ENCODE measurements at places on chromosomes 7 and 10. TPM values are rescaled to one million over a fixed set of nuclear protein-coding genes. Genes with fewer than 3 reads are reported as not detected.
A peak's percentile ranks its signal among the peaks of the same experiment; 100 is the strongest.

DNA sequence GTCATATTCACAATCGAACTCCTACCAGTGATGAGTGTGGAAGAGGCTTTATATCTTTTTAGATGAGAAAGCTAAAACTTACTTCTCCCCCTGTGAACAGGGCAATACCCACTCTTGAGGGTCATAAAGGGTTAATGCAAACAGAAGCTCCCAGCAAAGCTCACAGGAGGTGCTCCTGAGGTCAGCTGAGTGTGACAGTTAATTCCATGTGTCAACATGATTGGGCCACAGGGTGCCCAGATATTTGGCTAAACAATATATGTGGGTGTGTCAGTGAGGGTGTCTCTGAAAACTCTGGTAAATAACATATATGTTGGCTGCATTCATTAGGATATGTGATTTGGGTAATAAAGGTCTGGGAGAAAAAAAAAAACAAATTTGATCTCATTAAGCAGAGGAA lies 86.0 kb downstream of the HIP1 start:
- DNase-seq: no peak
- peaks cover 9% of the 10 kb centered on the region for H3K36me3 ChIP-seq
- H3K4me1 ChIP-seq: peaks cover 56% of the 10 kb centered on the region

- H3K4me3 ChIP-seq: peak overlapping the region; percentile 95
- H3K36me3 ChIP-seq: peaks cover 19% of the 10 kb centered on the region
- DNase-seq: peak; percentile 89
- H3K27ac ChIP-seq: peak overlapping the region; percentile 82
These were observed 675 bp upstream of the SCD start for GRCh38 chr10:100346351-100346764.

Gene HELLS
- total RNA-seq: 22.3 TPM

GRCh38 chr7:114293289-114294012 lies 121.2 kb upstream of the FOXP2 start:
- H3K4me1 ChIP-seq: no peaks in the 10 kb centered on the region
- peaks cover 7% of the 10 kb centered on the region for H3K36me3 ChIP-seq

Gene TEX47
- not detected for total RNA-seq

GRCh38 chr10:72335394-72336258 lies 19.1 kb downstream of the DNAJB12 start:
- H3K4me1 ChIP-seq: peaks cover 62% of the 10 kb centered on the region
- DNase-seq: no peak
- H3K4me3 ChIP-seq: no peak overlapping the region
- peaks cover 14% of the 10 kb centered on the region for H3K36me3 ChIP-seq
- H3K27me3 ChIP-seq: no peaks in the 10 kb centered on the region

DNA sequence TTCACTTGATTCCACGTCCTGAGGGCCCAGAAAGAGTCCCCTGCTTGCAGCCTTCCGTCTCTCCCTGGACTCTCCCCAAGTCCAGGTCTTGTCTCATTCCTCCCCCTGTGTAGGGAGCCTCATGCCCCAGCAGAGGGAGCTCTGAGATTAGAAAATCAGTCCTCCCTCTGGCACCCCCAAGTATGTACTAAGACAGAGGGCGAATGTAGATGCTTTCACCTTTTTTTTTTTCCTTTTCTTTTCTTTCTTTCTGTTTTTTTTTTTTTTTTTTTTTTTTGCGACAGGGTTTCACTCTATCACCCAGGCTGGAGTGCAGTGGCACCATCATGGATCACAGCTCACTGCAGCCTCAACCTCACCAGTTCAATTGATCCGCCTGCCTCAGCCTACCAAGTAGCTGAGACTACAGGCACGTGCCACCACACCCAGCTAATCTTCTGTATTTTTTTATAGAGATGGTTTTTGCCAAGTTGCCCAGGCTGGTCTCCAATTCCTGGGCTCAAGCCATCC lies 10.3 kb downstream of the SFXN3 start:
- H3K36me3 ChIP-seq: peaks cover 20% of the 10 kb centered on the region
- DNase-seq: peak; percentile 91
- no peak overlapping the region for H3K4me3 ChIP-seq
- no peaks in the 10 kb centered on the region for H3K27me3 ChIP-seq

- no peaks in the 10 kb centered on the region for H3K27me3 ChIP-seq
- DNase-seq: no peak
- H3K4me3 ChIP-seq: no peak overlapping the region
- H3K27ac ChIP-seq: peak overlapping the region; percentile 73
These were observed 23.6 kb upstream of the PFKP start for GRCh38 chr10:3043512-3044368.

- H3K27me3 ChIP-seq: no peaks in the 10 kb centered on the region
- H3K27ac ChIP-seq: no peak overlapping the region
- peaks cover 31% of the 10 kb centered on the region for H3K4me1 ChIP-seq
- H3K36me3 ChIP-seq: no peaks in the 10 kb centered on the region
- DNase-seq: no peak
These were observed 51.5 kb upstream of the ITGB1 start for GRCh38 chr10:33009244-33010131.

Gene PRPS1L1
- not detected for total RNA-seq

Gene FFAR4
- not detected for total RNA-seq

DNA sequence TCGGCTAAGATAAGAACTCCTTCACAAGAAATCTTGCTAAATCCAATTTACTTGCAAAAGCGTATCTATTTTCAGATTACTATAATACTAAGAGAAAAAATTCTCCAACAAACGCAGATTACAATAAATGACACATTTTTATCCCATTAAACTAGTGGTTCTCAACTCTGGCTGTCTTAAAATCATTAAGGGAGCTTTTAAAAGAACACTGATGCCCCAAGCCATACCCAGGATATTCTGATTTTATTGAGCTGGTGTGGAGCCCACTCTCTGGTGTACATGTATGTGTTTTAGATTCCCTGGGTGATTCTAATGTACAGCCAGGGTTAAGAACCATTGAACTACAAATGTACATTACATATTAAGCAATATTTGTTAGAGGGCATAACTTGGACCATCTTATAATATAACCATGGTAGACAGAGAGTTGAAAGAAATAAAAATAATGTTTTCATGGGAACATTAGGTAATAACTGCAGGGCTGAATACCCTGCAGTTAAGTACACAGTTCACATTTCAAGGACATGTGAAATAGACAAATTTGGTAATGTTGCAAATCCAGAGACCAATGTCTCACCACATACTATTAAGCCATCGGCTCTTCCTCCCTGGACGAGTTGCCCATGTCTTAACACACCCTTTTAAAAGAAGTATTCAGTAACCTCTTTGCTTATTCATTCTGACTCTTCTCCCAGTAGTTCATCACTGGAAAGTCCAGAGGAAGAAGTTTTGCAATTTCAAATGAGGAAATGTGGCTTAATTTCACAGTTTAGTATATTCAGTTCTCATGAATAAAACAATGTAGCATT lies 6.2 kb downstream of the GSAP start:
- no peak for DNase-seq
- peak overlapping the region; percentile 84 for H3K27ac ChIP-seq
- H3K4me1 ChIP-seq: peaks cover 39% of the 10 kb centered on the region
- no peak overlapping the region for H3K4me3 ChIP-seq
- no peaks in the 10 kb centered on the region for H3K36me3 ChIP-seq

Gene GDF10
- total RNA-seq: not detected

DNA sequence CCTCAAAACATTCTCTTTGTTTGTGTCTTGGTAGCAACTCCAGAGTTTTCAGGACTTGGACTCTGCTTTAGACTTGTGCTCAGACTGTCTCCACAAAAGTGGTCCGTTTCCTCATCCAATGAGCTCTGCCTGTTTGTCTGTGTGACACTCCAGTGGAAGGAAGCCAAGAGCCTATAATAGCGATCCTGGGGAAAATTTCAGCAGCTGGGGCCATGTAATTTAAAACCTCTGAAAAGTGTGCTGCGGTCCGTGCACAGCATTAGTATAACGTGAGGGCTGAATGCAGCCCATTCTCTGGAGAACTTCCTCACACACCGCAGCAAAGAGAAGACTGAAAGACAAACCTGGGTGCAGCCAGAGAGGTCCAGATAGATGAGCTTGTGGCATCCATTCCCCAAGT lies at the start of gene LRRC17:
LRRC17 (plus strand) TSS at position 259 of the 400 bp plus-strand sequence. CDS start 20,914 bp downstream, outside the sequence.
- H3K4me3 ChIP-seq: peak within 1 kb of the TSS; percentile 79
- peak within 1 kb of the TSS; percentile 85 for H3K27ac ChIP-seq
- H3K27me3 ChIP-seq: no peaks in the 10 kb centered on the region
- peaks cover 38% of the 10 kb centered on the region for H3K4me1 ChIP-seq
- H3K36me3 ChIP-seq: peaks cover 1% of the 10 kb centered on the region

Gene UTF1
- not detected for total RNA-seq

GRCh38 chr7:126667742-126668366 lies 584.9 kb downstream of the GRM8 start:
- no peaks in the 10 kb centered on the region for H3K36me3 ChIP-seq
- DNase-seq: no peak
- no peaks in the 10 kb centered on the region for H3K4me1 ChIP-seq
- H3K4me3 ChIP-seq: no peak overlapping the region
- H3K27me3 ChIP-seq: peaks cover 7% of the 10 kb centered on the region

Gene CH25H
- total RNA-seq: not detected

Gene CRPPA
- total RNA-seq: 3.3 TPM

DNA sequence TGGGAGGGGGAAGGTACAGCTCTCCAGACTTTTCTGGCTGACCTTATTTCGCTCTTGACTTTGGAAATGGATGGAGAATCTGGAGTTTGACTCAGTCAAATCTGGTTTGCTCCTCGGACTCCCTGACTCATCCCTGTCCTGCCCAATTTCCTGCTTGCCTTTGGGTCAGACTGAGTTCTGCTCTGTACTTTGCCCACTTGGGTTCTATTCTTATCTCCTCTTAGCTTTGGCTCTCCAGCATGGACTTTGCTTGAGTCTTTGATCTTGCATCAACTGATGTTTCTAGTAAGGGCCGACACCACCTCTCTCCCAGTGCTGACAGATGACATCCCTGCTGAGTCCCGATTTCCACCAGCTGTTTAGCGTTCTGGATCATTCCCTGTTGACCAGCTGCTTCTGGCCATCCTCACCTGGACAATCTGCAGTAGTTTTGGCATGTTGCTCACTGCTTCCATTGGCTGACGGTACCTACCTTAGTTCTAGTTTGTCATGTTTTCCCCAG lies 335.3 kb downstream of the SUGCT start:
- peak overlapping the region; percentile 95 for H3K27ac ChIP-seq
- H3K4me1 ChIP-seq: peaks cover 48% of the 10 kb centered on the region
- H3K36me3 ChIP-seq: no peaks in the 10 kb centered on the region
- no peak for DNase-seq
- no peaks in the 10 kb centered on the region for H3K27me3 ChIP-seq
- H3K4me3 ChIP-seq: peak overlapping the region; percentile 41

DNA sequence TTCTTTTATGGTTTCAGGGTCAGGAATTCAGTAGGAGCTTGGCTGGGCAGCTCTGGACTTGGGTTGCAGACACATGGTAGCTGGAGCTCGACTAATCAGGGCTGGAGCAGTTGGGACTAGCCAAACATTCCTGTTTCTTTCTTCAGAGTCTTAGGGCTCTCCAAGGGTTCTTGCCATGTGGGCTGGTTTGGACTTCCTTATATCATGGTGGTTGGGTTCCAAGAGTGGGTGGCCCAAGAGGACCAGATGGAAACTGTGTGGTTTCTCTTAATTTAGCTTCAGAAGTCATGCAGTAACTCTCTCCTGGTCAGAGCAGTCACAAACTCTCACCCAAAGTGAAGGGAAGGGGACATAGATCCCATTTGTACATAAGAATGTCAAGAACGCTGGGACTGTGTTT lies 270.1 kb upstream of the FZD1 start:
- H3K27me3 ChIP-seq: no peaks in the 10 kb centered on the region
- H3K4me1 ChIP-seq: no peaks in the 10 kb centered on the region
- no peak for DNase-seq

GRCh38 chr10:114250716-114251115 lies 11.7 kb downstream of the VWA2 start:
- no peak for DNase-seq
- no peak overlapping the region for H3K4me3 ChIP-seq
- peaks cover 47% of the 10 kb centered on the region for H3K27me3 ChIP-seq
- H3K4me1 ChIP-seq: no peaks in the 10 kb centered on the region

DNA sequence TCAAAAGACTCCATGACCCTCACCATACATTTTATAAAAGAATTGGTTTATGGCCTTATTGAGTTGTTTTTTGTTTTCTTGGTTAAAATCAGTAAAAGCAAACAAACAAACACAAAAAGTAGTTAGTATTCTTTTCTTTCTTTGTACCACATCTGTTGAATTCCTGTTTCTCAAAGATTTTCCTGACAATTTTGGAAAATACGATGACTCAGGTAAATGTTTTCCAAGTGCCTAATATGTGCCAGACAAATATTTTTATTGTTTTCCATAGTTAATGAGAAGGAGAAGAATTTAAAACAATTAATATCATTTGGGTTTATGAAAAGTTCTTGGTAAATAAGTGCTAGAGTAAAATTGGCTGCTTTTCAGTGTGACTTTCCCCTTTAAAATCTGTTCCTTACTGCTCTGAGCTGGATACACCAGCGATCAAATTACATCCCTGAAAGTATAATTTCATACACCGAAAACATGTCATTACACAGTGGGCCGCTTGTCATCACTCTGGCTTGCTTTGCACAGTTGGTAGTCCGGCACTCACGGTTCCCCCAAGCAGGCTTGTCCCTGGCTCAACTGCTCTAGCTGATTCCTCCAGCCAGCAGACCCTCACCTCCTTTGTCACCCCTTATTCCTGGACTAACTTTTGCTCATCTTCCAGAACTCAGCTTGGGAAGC lies 80.5 kb downstream of the TBXAS1 start:
- H3K27me3 ChIP-seq: peaks cover 20% of the 10 kb centered on the region
- H3K27ac ChIP-seq: peak overlapping the region; percentile 37
- no peaks in the 10 kb centered on the region for H3K36me3 ChIP-seq
- no peak for DNase-seq
- peaks cover 17% of the 10 kb centered on the region for H3K4me1 ChIP-seq

DNA sequence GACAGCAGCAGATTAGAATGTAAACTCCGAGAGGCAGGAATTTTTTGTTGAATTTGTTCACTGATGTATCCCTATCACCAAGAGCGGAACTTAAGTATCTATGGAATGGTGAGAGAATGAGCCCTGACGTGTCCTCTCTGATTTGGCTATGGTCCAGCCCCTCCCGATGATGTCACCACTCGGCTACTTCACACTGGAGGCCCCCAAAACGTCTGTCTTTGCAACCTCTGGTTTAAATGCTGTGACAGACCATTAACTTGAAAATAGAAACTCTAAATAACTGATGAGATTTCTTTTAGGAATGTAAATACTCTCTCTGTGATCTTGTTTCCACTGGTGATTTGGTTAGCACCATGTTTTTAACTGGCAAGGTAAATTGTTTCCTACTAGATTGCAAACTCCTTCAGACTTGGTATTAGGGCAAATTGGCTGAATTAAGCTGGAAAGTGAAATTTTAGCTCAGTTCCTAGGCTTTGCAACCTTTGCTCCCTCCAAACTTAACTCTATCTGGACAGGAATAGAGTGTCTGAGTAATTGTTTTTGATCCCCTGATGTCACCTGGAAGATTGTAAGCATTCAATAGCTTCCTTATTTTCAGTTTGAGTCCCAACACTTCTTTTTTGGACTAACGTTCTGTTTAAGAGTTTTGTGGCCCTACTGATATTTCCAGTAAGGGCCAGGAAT lies 19.1 kb downstream of the SLC16A12 start:
- H3K4me1 ChIP-seq: peaks cover 69% of the 10 kb centered on the region
- no peaks in the 10 kb centered on the region for H3K27me3 ChIP-seq
- no peak overlapping the region for H3K4me3 ChIP-seq

GRCh38 chr10:70799124-70799523 lies 13.9 kb upstream of the TBATA start:
- H3K27me3 ChIP-seq: peaks cover 59% of the 10 kb centered on the region
- no peak overlapping the region for H3K27ac ChIP-seq
- no peak for DNase-seq
- H3K4me3 ChIP-seq: no peak overlapping the region

GRCh38 chr10:17229967-17230682 lies 2.1 kb downstream of the VIM start:
- H3K27ac ChIP-seq: peak overlapping the region; percentile 99
- no peaks in the 10 kb centered on the region for H3K27me3 ChIP-seq
- peak overlapping the region; percentile 93 for H3K4me3 ChIP-seq
- peaks cover 53% of the 10 kb centered on the region for H3K4me1 ChIP-seq
- H3K36me3 ChIP-seq: peaks cover 40% of the 10 kb centered on the region
- peak; percentile 92 for DNase-seq

Measured in osteocyte (in vitro differentiated cells).